ENCODE measurements at places on chromosomes 7 and 10.

DNA sequence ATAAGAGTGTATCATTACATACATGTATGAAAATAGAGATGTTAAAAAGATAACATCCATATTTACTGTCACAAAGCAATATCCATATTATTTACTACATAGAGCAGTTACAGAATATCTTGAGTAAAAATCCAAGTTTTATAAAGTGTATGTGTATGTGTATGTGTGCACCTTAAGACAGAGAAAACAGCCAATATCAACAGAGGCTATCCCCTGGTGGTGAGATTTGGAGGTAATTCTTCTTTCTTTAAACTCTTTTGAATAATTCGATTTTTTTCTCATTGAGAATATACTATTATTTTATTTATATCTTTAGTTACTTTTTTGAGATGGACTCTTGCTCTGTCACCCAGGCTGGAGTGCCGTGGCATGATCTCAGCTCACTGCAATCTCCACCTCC is 18.4 kb downstream of the TRDMT1 start:
- no peak for DNase-seq

DNA sequence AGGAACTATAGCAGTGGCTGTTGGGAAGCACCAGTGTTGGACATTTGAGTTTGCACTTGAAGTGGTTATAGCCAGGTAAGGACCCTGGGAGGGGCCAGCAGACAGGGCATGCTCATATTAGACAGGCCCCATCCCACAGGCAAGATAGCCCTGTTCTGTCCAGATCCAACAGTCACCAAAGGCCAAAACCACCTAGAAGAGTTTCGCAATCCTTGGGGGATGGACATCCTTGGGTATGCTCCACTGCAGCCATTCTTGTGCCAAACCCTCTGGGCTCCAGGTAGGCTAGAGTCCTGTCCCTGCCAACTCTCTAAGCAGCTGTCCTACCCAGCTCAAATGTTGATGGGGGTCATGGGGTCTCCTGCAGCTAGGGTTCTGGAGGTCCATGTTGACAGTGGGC is 76.8 kb downstream of the TMEM26 start:
- no peak for DNase-seq

DNA sequence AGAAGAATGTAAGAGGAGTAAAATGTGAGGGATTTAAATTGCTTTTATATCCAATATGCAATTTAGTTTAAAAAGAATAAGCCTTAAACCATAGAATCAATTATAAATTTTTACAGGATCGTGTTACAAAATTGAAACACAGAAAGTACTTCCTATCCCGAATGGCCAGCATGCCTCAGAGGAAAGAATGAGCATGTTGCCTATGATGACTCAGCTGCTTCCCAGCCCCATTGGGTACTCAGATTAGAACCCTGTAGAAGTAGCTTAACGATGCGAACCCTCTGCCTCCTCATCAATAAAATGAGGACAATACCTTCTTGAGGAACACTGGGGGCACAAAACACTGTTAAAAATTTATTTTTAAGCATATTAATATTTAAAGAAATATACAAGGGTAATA is 113.4 kb upstream of the CDK1 start:
- no peak for DNase-seq

DNA sequence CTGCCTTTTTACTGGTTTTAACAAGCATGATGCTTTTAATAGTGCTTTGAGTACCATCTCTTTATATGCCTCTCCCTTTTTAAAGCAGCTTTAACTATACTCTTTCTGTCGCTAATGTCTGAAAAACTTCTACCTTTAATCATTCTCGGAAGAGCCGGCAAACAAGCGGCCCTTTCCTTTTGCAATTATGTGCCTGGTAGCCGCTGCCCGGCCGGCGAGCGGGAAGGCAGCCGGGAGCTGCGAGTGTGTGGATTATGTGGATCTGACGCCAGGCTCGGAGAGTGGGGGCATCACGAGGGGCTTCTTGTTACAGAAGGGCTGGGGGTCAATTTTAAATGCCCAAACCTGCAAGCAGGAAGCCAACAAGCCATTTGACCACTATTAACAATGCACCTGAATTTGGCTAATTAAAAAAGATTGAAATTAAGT is 120.9 kb downstream of the BUB3 start:
- no peak for DNase-seq

- DNase-seq, result no peak
Measured at GRCh38 chr10:72009051-72009424, 44.8 kb downstream of the CHST3 start.

Data from activated gamma-delta T cell (primary cell).